ENCODE measurements at places on chromosomes 5 and 9. TPM values are rescaled to one million over a fixed set of nuclear protein-coding genes. Genes with fewer than 3 reads are reported as not detected.

Gene PCDHGA1
- 0.11 TPM for total RNA-seq

Gene ENHO
- not detected for total RNA-seq

Gene FCN2
- not detected for total RNA-seq

Gene SLC45A2
- total RNA-seq = not detected

Gene CTNND2
- total RNA-seq = not detected

Gene NKD2
- 0.94 TPM for total RNA-seq

Gene TMEM232
- 0.28 TPM for total RNA-seq

Gene MARVELD2
- 0.53 TPM for total RNA-seq

Gene WNK2
- 3.3 TPM for total RNA-seq

Gene FOXD4L4
- 0.27 TPM for total RNA-seq

Gene RANBP17
- not detected for total RNA-seq

Gene PCDHB6
- total RNA-seq = not detected

Data from activated T-cell treated with anti-CD3 and anti-CD28 coated beads, Interleukin-2, amount 50 U/mL, for 4 hours (primary cell).